ENCODE measurements at places on chromosomes 16 and 17.

DNA sequence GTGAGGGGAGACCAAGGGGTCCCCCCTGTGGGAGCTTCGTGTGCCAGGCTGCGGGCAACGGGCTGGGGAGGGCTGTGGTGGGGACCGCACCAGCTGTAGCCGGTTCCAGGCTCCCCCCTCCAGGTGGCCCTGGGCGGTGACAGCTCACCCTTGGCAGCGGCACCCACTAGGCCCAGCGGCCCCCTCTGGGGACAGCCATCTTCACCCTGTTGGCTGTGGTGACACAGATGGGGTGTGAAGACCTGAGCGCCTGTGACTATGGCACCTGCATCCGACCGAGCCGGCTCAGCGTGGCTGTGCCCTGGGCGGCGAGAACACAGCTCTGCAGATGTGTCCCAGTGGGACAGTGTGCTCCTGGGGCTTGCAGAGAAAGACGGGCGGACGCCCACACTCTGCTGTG lies 1.1 kb upstream of the C1QTNF8 start:
- no peaks in the 10 kb centered on the region for H3K4me1 ChIP-seq
- H3K4me3 ChIP-seq: no peak overlapping the region
- H3K27ac ChIP-seq: no peak overlapping the region

- DNase-seq: no peak
- peak overlapping the region; percentile 14 for H3K4me3 ChIP-seq
- peaks cover 16% of the 10 kb centered on the region for H3K4me1 ChIP-seq
Measured at GRCh38 chr16:2025878-2026460, 733 bp upstream of the NHERF2 start.

- DNase-seq: no peak
- no peak overlapping the region for H3K4me3 ChIP-seq
- H3K27me3 ChIP-seq: no peaks in the 10 kb centered on the region
- H3K36me3 ChIP-seq: peaks cover 26% of the 10 kb centered on the region
Measured at GRCh38 chr17:44424828-44425461, 35.5 kb upstream of the ITGA2B start.

DNA sequence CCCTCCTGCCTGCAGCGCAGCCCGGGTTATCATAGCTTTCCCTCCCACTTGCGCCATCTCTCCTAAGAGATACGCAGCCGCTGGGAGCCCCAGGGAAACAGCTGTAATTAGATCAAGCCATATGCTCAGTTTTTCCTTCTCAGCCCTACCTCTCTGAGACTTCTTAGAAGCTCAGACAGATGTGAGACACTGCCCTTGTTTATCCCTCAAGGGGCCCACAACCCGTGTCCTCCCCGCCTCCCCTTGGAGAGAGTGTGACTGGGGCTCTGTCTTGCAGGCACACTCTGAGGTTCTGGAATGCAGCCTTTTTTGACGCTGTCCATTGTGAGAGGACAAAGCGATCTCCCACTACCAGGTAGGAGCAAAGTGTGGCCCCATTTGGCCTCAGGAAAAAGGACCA lies 31.2 kb downstream of the CIBAR2 start:
- no peak overlapping the region for H3K4me3 ChIP-seq
- DNase-seq: no peak
- no peak overlapping the region for H3K27ac ChIP-seq
- no peaks in the 10 kb centered on the region for H3K36me3 ChIP-seq

GRCh38 chr17:19805006-19805405 lies 56.9 kb upstream of the ALDH3A1 start:
- H3K36me3 ChIP-seq: peaks cover 23% of the 10 kb centered on the region
- H3K27ac ChIP-seq: no peak overlapping the region
- H3K4me3 ChIP-seq: no peak overlapping the region
- DNase-seq: no peak

DNA sequence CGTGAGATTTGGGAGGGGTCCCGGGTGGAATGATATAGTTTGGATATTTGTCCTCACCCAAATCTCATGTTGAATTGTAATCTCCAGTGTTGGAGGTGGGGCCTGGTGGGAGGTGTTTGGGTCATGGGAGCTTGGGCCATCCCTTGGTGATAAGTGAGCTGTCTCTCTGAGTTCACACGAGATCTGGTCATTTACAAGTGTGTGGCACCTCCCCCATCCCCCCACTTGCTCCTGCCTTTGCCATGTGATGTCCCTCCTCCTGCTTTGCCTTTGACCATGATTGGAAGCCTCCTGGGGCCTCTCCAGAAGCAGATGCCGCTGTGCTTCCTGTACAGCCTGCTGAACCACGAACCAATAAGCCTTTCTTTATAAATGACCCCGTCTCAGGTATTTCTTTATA lies 21.3 kb upstream of the BAIAP2 start:
- H3K4me3 ChIP-seq: no peak overlapping the region
- no peak overlapping the region for H3K27ac ChIP-seq
- peaks cover 25% of the 10 kb centered on the region for H3K4me1 ChIP-seq
- no peak for DNase-seq

DNA sequence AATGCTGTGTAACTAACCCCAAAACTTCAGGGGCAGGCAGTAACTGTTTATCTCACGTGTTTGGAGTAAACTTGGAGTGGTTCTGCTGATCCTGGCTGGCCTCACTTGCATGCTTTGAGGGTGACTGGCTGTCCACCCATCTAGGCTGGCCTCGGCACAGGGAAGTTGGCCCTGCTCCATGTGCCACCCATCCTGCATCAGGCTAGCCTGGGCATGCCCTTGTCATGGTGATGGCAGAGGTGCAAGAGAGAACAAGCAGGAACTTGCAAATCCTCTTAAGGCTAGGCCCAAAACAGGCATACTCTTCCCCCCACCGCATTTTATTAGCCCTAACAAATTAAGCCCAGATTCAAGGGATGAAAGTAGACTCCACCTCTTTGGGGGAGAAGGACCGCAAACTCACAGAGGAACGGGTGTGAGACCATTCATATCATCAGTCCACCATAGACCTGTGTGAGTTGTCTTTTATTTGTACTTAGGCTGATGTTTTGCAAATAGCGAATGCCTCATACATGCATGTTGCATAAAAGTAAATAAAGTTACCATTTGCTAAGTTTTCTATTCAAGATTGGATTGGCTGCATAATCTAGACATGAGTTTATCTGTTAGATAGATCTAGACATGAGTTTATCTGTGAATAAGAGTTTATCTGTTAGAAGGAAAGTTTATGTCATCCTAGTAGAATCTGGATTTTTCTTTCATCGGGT lies 221.0 kb downstream of the CCDC182 start:
- peaks cover 5% of the 10 kb centered on the region for H3K4me1 ChIP-seq
